Sigmoid colon (tissue), 7 donors: ENCODE measurements at places on chromosomes 11 and 22. TPM values are rescaled to one million over a fixed set of nuclear protein-coding genes. Genes with fewer than 3 reads are reported as not detected.
A peak's percentile ranks its signal among the peaks of the same experiment; 100 is the strongest.

GRCh38 chr11:123562158-123562557 lies 92.3 kb downstream of the SCN3B start:
- no peak for DNase-seq

Gene TMEM121B
- total RNA-seq = 0.36 TPM

Gene PHF21B
- 0.66 TPM for total RNA-seq

GRCh38 chr11:5507933-5508305 lies 1.8 kb downstream of the UBQLN3 start:
- DNase-seq = no peak

Gene SCN2B
- 1.7 TPM for total RNA-seq

Gene ARRB1
- total RNA-seq = 38.5 TPM

DNA sequence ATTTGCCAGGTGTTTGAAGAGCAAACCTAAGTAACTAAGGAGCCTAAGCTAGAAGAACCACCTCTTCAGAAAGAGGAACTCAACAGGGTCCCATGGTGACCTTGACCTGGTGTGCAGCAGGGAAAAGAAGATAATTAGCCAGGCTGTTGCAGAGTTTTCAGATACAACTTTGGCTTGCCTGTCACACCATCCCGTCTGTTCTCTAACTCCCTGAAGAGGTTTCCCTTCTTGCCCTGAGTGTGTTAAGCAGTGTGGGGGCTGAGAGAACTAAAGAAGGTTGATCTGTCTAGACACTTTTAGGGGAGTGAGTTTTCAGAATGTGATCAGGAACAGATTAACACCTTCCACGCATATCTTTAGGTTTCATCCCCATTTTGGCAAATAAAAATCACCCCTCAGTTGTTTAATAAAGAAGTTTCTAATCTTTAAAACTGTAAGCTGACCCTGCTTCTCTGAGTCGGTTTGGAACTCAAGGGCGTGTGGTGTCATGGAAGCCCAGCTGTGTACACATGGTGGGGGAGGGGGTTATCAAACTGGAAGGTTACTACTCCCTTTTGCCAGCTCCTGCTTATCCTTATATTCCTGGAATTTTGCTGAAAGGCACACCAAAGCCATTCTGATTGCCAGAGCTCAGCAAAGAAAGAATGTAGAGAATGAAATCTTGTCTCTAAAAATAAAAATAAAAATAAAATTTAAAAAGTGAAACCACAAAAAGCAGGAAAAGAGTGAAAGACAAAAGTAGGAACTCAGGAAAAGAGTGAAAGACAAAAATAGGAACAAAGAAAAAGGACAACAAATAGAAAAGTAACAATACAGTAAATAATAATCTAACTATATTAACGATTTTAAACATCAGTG lies 70.2 kb downstream of the DBX1 start:
- no peak for DNase-seq

GRCh38 chr22:32334660-32335365 lies 22.9 kb upstream of the RFPL3 start:
- no peak for DNase-seq

GRCh38 chr22:21455334-21456089 lies 11.7 kb upstream of the TMEM191C start:
- peak; percentile 59 for DNase-seq
